ENCODE measurements at places on chromosomes 3 and 15.

DNA sequence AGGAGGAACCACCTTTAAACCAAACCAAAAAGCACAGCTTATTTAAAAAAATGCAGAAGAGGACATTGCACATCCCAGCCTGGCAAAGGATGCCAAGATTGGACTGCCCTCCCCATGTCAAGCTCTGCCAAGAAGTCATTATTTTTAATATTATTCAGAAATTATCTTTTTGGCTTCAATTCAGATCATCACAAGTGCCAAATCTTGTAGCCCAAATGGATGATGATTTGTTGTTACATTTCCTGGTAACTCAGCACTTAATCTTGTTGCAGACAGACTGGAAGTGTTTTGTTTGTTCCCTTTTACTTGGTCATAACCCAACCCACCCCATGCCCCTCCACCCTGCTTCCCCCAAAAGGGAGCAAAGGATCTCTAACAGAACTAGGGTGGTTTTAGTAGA lies 28.1 kb upstream of the LXN start:
- no peak for DNase-seq

DNA sequence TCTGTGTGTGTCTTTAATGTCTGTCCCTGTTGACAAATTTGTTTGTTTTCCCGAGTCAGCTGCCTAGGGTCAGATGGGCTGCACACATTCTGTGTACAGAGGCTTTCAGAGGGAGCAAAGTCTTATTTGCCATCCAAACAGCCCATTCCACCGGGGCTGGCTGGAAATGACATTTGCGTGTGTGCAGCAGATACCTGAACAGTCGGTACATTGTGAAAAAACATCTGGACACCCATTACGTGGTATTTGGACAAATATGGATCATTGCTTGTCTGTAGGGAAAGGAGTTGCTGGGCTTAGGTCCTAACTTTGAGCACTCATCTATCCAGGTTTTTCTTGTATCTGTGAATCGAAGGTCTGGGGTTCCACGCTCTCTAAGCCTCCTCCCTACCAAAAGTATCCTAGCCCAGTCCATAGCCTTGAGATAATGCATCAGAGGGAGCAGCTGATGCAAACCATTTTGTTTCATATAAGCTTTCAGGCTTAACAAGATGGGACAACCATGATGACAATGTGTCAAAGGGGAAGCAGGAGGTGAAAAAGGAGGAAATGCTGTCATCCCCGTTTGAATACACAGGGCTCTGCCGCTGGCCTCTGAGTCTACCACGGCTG lies 22.2 kb upstream of the CMTM8 start:
- DNase-seq: no peak

- DNase-seq: no peak
These were observed 131.8 kb downstream of the MDFIC2 start for GRCh38 chr3:70180664-70181063.

DNA sequence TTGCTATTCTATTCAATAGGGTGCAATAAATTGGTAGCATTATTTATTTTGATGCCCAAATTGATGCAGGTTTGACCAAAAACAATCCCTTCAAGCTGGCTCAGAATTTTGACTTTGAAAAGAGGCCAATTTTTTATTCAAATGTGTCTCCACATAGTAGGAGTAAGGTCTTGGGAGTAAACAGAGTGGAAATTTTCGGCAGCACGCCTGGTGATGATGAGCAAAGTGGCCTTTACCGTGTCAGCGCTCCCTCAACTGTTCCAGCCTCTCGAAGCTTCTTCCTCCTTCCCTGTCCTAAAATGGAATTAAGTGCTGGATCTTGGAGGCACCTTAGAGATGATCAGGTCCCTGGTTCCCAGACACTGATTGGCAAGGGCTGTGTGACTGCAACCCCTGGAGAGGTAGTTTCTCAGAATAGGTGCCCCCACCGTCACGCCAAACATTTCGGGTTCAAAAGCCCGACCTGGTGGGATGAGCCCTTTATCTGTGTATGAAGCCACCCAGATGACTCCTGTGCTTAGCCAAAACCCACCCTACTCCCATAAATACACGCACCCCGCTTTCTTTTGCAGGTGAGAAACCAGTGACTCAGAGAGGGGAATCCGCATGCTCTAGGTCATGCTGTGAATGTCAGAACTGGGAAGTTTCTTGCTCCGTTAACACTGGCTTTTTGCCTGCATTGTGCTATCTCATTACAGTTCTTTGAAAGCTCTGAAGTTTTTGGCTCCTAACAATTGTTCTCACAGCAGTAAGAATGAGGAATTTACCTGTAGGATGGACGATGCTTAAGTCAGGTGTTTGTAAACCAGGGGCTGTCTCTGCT lies 89.1 kb downstream of the CRYGS start:
- DNase-seq: no peak

DNA sequence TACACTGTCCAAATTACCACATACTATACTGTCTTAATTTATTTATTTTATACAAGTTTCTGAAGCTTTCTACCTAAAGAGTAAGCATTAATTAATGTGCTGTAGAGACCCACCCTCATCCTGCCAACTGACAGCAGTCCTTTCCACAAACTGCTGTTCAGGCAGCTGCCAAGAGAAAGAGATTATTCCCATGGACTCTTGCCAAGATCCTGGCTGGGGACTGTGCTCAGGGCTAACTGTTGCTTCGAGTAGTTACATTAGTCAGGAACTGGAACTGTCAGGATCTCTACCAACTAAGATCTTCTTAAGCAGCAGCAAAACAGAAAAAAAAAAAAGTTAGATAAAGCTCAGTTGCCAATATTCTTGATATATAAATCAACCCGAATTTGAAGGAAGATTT lies 398.8 kb downstream of the MECOM start:
- no peak for DNase-seq

- DNase-seq: no peak
These were observed 10.7 kb downstream of the ITGB5 start for GRCh38 chr3:124876401-124876878.

DNA sequence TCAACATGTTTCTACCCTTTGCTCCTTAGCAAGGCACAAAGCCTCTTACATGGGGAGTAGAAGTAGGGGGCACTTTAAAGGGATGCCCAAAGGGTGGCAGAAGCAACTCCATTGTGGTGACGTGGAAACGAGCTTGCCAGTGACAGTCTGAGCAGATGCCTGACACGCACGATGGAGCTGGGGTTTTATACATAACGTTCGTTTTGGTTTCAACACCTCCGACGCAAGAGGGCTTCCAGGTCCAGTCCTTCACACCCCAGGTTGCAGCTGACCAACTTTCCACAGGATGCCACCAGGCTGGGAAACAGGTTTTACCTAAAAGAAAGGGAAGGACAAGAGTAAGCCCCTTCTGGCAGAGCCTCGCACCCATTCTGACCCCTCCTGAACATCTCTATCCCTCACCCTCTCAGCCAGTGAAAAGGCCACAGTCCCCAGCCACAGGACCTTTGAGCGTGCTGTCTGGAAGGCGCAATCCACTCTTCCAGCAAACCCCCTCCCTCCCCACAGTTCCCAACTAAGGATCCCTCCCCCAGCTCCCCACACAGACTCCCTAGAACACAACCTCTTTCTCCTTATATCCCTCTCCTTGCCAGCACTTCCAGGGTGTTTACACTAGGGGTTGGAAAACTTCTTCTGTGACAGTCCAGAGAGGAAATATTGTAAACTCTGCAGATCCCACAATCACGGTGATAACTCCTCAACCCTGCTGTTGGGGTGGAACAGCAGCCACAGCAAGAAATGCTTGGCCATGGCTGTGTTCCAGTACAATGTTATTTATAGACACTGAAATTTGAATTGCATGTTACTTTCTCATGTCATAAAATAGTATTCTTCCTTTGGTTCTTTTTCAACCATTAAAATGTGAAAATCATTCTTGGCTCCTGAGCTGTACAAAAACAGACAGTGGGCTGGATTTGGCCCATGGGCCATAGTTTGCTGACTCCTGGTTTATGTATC lies 36.2 kb downstream of the FAM174B start:
- no peak for DNase-seq

- DNase-seq: no peak
These were observed 198.5 kb downstream of the THSD4 start for GRCh38 chr15:71313806-71314205.

- DNase-seq: no peak
These were observed 373.4 kb downstream of the OCA2 start for GRCh38 chr15:27725731-27726130.

DNA sequence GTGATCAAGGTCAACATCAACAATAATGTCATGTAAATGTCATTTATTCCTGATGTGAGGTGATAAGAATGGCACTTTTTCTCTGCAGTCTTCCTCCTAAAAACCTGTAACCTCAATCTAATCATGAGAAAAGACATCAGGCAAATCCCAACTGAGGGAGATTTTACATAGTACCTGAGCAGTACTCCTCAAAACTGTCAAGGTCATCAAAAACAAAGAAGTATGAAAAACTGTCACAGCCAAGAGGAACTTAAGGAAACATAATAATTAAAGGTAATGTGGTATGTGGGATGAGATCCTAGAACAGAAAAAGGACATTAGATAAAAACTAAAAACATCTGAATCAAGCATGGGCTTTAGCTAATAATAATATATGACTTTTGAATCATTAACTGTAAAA lies 140.9 kb upstream of the GRM7 start:
- DNase-seq: no peak

- no peak for DNase-seq
These were observed 45.1 kb downstream of the CTDSPL start for GRCh38 chr3:37906734-37907282.

DNA sequence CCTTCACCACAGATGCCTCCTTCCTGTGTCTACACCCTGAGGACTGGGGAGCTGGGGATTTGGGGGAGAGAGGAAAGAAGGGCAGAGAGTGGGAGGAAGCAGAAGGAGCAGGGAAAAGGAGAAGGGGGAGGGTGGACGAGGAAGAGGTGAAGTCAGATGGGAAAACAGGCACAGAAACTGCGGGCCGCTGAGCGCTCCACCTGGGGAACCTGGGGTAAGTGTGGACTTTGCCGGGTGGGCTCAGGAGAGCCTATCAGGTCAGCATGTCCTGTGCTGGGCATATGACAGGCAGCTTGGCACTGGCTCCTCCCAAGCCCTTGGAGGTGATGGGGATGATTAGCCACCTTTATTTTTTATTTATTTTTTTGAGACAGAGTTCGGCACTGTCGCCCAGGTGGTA lies 62.6 kb downstream of the CORO2B start:
- DNase-seq: no peak

- DNase-seq: no peak
These were observed 138.2 kb upstream of the IL12A start for GRCh38 chr3:159850481-159850880.

DNA sequence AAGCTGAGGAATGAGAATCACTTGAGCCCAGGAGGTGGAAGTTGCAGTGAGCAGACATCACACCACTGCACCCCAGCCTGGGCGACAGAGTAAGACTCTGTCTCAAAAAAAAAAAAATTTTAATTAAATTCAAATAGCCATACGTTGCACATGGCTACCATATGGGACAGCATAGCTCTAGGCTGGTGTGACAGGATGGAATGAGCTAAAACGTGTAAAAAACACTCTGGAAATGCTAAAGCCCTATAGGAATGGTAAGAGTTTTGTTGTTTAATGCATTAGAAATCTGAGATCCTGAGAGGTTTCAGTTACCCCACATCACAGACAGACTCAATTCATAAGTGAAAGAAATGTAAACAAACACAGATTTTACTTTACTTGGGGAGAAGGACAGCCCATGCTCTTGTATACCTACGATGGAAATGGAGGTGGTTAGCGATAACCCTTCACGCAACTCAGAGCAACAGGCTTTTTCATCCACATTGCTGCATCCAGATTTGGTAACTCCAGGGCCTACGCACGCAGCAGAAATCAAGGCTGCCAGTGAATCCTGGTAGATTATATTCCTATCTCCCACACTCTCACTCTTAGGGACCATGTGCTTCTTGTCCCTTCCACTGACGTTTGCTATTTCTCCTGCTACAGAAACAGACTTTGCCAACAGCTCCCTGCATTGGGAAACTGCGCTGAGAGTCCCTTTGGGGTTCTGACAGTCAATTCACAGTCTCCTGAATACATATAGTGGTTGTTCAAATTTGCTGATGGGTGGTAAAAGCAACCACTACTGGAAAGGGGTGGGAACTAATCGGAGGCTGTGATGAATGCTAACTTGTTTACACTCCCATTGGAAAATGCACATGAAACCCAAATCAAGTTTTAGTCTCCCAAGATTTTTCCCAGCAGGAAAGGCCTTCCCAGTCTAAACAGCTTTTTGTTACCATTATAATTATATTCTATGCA lies 3.1 kb downstream of the SH3BP5 start:
- no peak for DNase-seq

- DNase-seq: no peak
These were observed 26.0 kb upstream of the CORO2B start for GRCh38 chr15:68552773-68553172.

DNA sequence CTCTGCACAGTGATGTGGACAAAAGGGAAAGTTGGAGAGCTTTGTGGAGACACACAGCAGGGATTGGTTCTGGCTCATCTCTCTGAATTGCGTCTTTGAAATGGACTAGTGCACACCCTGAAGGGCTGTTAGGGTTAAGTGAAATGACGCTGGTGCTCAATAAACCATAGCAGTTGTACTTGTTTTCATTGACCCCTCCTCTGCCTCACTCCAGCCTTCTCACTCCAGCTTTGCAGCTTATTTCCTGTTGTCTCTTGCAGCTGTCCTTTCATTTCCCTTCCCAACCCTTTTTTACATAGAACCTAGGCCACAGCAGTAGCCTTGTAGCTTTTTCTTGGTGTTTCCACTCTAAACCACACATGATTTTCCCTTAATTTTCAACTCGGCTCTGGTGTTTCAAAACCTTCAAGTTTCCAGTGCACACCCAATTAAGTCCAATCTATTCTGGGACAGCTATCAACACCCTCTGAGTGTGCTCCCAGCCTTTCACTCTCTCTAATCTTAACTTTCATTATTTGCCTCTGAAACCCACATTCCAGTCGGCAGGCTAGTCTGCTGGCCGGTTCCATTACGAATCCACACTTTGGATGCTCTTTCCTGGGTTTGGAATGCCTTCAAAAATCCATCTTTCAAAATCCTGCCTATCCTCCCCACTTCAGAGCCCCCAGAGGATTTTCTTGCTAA lies 6.4 kb downstream of the C3orf52 start:
- DNase-seq: no peak

GRCh38 chr3:60856257-60857046 lies 394.8 kb downstream of the FHIT start:
- DNase-seq: no peak

DNA sequence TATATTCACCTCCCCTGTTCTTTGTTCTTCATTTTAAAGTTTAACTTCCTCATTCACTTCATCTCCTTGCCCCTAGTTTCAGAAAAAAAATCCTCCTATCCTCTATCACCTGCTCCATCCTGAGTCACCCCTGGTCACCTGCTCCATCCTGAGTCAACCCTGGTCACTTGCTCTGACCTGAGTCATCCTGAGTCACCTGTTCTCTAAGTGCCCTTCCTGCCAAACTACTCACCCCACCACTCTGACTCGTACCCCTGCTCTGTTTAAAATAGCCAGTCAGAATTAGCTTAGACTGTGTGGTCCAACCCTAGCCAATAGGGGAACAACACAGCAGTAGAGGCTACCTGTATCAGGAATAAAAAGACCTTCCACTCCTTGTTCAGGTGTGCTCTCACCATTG lies 716.9 kb downstream of the ZBBX start:
- no peak for DNase-seq

- DNase-seq: no peak
These were observed 12.6 kb upstream of the LCTL start for GRCh38 chr15:66578286-66578875.
